ENCODE measurements at places on chromosomes 1 and 21.

GRCh38 chr1:43121256-43121900 lies 50.7 kb downstream of the EBNA1BP2 start:
- no peak for DNase-seq

GRCh38 chr1:31679676-31680230 lies 24.1 kb downstream of the COL16A1 start:
- no peak for DNase-seq

DNA sequence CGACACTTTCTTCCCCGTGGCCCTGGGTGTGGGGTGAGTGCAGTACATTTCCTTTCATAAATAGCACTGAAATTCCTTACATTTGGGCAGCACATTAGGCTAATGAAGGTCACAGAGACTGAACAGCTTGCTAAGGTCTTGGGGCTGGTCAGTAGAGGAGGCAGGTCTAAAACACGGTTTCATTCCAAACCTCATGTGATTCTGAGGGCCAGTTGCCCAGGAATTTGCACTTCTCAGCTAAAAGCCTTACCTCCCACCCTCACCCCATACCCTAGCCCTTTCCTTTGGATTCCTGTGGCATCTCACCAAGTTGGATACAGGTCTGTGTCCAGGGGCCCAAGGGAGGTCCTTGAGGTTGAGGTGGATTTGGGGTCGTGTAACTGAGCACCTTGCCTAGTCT lies 147.8 kb upstream of the CD34 start:
- no peak for DNase-seq

DNA sequence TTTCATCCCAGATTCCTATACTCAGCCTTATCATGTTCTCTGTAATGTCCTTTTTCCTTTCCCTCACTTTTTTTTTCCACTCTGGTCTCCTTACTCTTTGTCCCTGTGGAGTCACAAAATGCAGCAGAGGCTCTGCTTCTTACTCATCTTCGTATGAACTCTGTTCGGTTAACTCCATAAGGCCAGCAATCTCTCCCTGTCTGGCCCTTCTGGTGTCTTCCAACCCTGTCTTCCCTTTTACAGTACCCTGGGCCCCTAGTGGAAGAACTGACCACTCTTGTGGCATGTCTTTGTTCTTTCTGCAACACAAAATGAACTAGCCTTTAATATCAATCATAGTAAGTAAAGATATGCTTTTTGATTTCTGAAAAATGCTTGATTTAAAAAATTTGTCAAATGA lies 7.1 kb downstream of the CD101 start:
- DNase-seq, result no peak

DNA sequence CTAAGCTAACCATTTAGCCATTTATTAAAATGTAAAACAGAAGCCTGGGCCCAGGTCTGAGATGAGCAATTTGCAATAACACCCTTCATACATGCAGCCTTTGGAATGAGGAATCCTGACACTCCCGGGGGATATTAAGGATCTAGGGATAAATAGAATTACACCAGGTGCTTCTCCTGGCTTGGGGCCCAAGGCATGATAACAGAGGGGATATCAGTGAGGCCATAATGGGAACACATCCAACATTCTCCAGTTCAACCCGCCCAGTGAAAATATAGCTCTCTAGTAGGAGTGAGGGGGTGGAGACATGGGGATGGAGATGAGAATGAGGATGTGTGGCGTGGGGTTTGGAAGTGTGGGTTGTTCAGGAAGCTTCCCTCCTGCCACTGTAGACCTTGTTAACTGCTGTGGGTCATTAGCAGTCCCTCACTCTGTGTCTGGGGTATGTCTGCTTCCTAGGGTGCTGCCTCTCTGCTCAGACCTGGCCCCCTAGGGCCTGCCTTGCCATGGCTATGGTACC lies 57.9 kb upstream of the KANK4 start:
- no peak for DNase-seq

DNA sequence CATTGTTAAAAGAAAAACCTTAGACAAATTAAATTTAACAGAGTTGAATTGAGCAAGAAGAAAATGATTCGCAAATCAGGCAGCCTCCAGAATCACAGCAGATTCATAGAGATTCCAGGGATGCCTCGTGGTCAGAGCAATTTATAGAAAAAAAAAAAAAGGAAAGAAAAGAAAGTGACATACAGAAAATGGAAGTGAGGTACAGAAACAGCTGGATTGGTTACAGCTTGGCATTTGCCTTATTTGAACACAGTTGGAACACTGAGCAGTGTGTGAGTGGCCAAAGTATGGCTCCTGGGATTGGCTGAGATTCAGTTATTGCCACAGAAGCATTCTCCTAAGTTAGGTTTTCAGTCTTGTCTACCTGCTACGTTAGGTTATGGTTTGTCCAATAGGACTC lies 9.1 kb upstream of the C21orf91 start:
- DNase-seq, result no peak

DNA sequence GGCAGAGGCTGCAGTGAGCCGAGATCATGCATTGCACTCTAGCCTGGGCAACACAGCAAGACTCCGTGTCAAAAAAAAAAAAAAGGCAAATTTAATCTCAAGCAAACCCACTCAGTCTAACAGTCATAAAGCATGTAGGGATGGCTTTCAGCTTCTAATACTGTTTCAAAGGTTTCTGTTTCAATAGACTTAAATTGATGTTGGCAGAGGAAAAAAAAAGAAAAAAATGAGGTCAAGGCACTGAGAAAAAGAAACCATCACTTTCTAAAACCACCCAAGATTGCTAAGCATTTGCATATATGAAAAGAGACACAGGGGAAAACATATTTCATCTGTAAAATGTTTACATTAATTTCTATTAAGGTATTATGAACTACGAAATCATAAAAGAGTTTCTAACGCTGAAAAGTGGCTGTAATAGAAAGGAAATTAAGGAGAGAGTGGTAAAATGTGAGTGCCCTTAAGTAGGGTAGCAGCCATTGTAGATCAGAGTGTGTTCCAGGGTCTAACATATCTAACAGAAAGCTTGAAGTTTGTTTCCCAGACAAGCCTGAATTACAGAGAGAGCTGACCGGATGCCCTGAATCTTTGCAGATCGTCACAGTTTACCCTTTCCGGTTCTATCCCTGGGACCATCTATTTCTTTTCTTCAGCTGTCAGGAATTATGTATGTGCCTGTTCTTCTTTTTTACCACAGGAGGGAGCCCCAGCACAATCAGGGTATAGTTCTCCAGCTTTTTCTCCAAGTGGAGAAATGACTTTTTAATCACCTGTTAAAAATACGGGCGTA lies 70.0 kb downstream of the PLD5 start:
- DNase-seq, result no peak

- peak; percentile 6 for DNase-seq
Measured at GRCh38 chr1:236064674-236065508, at the start of gene NID1. Gene NID1, minus strand, starts transcription at chr1:236065090. Its CDS starts 11 bp downstream, at chr1:236065079.

- DNase-seq, result no peak
Measured at GRCh38 chr1:201713086-201713810, 115.7 kb upstream of the IPO9 start.

DNA sequence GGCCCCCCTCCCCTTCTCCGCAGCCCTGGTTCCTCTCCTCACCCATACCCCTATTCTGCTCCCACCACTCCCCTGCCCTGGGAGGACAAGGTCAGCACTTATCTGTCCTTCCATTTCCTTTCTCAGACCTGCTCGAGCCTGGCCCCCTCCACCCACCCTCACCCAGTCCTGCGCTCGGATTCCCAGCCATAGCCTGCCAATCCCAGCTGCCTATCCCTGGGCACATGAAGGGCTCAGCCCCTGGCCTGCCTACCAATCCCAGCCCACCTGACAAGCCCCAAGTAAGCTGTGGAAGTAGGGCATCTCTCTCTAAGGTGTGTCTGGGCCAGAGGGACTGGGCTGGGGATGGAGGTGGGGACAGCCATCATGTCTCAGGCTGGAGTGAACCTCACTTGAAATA lies 5.4 kb downstream of the BLACAT1 start:
- DNase-seq, result no peak

DNA sequence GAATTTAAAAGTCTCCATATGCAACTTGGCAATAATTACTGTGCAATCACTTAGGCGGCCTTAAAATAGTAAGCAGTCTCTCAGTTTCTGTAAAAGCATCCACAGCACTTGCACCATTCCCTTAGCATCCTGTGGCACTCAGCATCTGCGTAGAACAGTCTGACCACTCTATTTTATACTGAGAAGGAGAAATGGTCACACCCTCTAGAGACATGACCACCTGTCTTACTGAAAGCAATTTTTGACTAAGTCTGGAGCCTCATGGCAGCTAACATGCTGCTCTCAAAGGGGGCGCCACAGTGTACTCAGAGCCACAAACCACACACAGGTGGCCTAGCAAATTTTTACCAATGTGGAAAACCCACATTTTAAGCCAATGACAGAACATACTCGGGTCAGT lies 62.0 kb downstream of the KCNK1 start:
- no peak for DNase-seq

DNA sequence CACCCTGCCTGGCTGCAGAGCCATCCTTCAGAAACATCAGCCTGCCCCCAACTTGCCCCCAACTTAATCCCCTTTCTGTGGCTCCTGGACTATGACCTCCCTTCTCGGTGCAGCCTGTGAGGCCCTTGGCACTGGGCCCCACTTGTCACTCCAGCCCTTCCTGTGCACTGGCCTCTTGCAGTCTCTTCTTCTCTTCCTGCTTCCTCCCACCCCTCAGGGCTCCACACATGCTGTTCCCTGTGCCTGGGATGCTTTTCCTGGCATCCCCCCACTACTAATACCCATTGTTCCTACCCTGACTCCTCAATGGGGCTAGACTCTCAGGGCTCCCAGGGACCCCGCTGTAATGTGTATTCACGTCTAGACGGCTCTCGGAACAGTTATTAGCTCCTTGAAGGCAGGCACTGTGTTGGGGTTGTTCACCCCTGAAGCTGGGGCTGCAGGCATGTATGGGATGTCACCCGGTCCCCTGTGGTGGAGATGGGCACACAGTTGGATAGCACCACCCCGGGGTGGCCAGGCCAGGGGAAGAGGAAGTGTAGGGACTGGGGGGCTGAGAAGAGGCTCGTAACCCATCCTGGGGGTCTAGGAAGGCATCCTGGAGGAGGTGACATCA lies 4.5 kb downstream of the LDLRAD1 start:
- no peak for DNase-seq

DNA sequence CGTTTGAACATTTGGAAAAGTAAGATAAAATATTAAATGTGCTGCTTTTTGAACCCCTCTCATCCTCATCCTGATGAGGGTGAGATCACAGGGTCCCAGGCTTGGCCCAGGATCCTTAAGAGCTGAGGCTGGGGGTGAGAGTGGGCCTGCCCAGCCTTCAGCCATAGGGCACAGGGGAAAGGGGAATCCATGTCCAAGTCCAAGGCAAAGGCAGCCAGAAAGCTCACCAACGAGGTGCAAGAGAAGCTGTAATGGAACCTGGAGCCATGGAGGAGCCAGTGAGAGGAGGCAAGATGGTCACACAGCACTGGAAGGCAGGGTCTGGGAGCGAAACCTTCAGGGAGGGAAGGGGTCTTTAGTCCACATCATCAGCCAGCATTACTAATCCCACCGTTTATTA lies 191.9 kb downstream of the RRAGC start:
- DNase-seq, result no peak

DNA sequence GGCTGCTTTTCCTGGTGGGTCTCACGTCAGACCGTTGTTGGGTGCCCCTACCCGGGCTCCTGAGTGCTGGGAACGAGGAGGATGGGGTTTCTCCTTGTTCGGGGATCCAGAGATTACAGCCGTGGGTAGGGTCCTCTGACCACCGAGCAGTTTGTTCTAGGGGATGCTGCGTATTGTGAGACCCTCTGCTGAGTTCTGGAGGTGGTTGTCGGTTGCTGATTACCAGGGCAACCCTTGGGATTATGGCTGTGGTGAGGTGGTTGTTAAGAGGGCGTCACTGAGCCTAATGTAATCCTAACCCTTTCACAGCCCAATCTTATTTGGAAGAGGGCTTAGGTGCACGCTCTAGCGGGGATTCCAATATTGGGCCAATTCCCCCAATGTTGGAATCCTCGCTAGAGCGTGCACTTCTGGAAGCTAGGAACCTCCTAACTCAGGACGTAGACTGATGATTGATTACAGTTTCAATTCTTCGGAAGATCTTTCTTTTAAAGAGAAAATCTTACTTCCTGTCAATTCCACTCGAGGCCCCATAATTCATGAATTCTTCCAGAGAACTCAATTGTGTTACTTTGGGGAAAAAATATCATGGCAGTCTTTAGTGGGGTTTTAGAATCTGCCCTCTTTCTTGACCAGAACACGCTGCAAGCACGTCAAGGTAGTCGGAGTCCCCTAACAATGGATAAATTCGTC lies 483 bp downstream of the TCEANC2 start:
- DNase-seq, result no peak

GRCh38 chr1:165451691-165452090 lies 6.8 kb upstream of the RXRG start:
- no peak for DNase-seq

GRCh38 chr1:91575909-91576519 lies 75.4 kb downstream of the CDC7 start:
- DNase-seq, result no peak

DNA sequence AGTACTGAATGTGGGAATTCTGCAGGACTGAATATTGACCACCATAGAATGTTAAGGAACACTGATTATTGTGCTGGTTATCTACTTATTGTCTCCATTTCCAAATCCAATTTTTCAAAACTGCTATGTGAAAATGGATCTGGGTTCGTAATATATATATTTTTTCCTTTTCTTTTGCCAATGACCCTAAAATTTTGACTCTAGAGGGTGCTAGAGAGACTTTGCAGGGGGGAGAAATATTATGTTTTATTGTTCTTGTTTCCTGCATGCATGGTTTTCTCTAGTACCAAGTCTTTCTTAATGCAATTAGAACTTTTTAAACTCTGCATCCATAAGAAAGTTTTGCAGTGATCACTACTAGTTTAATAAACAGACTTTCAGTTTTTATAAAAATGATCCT lies 1256.9 kb downstream of the BRINP3 start:
- DNase-seq, result no peak

DNA sequence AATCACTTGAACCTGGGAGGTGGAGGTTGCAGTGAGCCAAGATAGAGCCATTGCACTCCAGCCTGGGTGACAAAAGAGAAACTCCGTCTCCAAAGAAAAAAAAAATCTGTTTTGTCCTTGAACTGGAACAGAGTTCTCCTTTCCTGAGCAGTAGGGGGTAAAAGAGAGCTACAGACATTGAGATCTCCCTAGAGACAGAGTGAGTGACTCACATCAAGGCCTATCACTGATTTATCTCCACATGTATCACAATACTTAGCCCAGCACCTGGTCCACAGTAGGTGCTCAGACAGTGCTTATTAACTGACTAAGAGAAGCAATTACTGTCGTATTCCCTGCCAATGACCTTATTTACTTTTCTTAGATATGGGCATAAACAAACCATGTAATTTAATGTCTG lies 354.1 kb upstream of the C1orf87 start:
- DNase-seq, result no peak

DNA sequence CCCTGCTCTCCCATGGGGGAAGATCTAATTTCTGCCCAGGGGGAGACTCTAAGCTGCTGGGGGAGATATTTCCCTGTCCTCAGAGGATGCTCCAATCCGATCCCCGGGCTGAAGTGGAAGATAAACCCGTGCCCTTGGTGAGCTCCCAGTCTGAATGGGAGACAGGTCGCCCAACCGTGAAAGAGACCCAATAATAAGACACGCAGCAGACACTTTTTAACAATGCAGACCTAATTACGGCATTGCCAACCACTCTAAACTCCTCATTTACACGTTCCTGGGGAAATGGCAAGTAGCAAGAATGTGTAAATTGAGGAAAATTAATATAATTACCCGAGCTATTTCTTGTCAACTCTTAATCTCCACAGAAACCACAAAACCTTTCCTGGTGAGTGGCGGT lies 48.7 kb upstream of the ACTL8 start:
- DNase-seq, result no peak

Measured in activated CD4-positive, alpha-beta T cell treated with anti-CD3 and anti-CD28 coated beads, Interleukin-2, amount 50 U/mL, for 24 hours (primary cell).